Esophagus squamous epithelium (tissue), 5 donors: ENCODE measurements at places on chromosomes 2 and 18.

- DNase-seq, result no peak
These were observed 135.0 kb downstream of the LAMA3 start for GRCh38 chr18:23824240-23824639.

GRCh38 chr2:219560893-219561178 is 10.5 kb downstream of the OBSL1 start:
- DNase-seq, result no peak

GRCh38 chr18:46366201-46366600 is 262.0 kb downstream of the HAUS1 start:
- DNase-seq, result no peak

- no peak for DNase-seq
These were observed 10.0 kb downstream of the MYCN start for GRCh38 chr2:15950088-15950952.

GRCh38 chr2:195795879-195796278 is 138.9 kb downstream of the SLC39A10 start:
- DNase-seq, result no peak

DNA sequence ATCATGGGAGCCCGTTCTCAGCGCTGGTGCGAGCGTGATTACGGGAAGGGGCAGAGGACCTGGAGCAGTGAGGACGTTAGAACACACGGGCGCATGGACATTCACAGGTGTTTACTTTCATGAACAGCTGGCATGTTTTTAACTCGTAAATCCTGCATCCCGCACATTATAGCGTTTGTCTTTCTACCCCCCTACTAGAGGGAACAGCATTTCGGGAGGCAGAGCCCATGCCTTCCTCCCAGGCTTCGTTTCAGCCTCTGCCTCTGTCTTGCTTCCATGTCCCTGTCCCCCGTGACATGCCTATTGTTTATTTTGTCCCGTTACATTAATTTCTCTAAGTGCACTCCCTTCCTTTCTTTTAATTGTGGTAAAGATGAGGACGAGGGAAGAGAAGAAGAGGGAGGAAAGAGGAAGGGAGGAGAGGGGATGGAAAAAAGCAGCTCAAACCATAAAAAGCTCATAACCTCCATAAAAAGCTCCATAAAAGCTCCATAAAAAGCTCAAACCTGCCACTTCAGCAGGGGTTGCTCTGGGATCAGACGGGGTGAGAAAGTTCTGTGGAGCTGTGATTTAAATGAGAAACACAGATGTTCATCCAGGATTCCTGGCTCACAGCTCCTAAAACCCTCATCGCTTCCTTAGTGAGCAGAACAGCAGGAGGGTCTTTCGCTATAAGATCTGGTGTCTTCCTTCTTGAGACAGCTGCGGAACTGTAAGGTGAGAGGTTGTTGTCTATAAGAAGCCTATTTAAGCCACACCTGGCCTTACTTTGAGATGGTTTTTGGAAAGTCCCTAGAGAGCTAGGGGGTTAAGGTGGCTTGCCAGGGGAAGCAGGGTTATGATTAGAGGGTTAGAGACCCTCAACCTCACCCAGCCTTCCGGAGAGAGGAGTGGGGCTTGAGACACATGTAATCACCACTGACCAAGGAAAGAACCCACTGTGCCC is 66.6 kb upstream of the SNTG2 start:
- no peak for DNase-seq

- no peak for DNase-seq
These were observed 16.1 kb downstream of the CPSF3 start for GRCh38 chr2:9439536-9439935.

- DNase-seq, result no peak
These were observed 155.6 kb downstream of the TTC27 start for GRCh38 chr2:32783469-32783868.

GRCh38 chr2:37877457-37878315 is 47.4 kb upstream of the RMDN2 start:
- no peak for DNase-seq

- no peak for DNase-seq
These were observed 43.5 kb downstream of the DHRS9 start for GRCh38 chr2:169112841-169113240.

GRCh38 chr18:28059861-28060260 is 117.1 kb downstream of the CDH2 start:
- DNase-seq, result no peak

- no peak for DNase-seq
These were observed 236.0 kb downstream of the DYSF start for GRCh38 chr2:71689393-71689792.

- no peak for DNase-seq
These were observed 119.0 kb downstream of the GULP1 start for GRCh38 chr2:188410504-188411235.

GRCh38 chr2:120456867-120457266 is 110.9 kb downstream of the INHBB start:
- no peak for DNase-seq

GRCh38 chr2:17309181-17309580 is 209.1 kb downstream of the RAD51AP2 start:
- no peak for DNase-seq

GRCh38 chr18:74373428-74373827 is 57.8 kb downstream of the C18orf63 start:
- no peak for DNase-seq

GRCh38 chr2:232388324-232388891 is 9.9 kb downstream of the ALPP start:
- no peak for DNase-seq
